Activated T-helper 1 cell treated with anti-CD3 and anti-CD28 coated beads, Interleukin-2, amount 50 U/mL, for 16 hours (primary cell): ENCODE measurements at places on chromosomes 16 and 17.
A peak's percentile ranks its signal among the peaks of the same experiment; 100 is the strongest.

DNA sequence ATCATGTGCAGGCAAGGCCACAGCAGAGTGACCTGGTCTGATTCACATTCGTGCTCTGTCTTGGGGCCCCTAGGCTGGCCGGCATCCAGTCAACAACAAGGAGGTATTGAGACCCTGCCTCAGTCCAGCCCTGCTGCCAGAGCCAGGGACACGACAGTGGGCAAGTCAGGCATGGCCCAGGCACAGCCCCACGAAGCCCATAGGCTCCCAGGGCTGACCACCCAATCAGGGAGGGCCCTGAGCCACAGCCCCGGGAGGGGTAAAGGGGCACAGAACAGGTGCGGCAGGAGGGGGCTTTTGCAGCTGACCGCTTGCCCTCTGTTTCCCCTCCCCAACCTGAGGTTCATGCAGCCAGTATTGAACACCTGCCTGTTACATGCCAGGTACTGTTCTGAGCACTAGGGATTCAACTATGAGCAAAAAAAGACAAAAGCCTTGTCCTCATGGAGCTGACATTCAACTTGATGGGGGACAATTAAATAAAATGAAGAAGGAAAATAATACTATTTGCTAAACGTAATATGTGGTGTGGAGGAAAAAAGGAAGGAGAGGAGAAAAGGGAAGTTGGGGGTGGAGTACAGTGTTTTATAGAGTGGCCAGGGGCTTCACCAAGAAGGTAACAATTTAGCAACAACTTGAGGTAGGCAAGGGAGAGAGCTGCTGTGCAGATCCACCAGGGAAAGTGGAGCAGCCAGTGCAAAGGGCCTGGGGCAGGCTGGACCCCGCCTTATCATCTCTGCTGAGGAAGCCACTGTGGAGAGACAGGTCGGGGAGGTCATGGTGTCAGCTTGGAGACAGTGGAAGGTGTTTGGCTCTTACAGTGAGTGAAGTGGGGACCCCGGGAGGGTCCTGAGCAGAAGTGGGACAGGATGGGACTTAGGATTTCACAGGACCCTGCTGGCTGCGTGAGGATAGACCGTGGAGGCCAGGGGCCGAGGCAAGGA lies 6.1 kb downstream of the DRC3 start:
- DNase-seq = no peak

DNA sequence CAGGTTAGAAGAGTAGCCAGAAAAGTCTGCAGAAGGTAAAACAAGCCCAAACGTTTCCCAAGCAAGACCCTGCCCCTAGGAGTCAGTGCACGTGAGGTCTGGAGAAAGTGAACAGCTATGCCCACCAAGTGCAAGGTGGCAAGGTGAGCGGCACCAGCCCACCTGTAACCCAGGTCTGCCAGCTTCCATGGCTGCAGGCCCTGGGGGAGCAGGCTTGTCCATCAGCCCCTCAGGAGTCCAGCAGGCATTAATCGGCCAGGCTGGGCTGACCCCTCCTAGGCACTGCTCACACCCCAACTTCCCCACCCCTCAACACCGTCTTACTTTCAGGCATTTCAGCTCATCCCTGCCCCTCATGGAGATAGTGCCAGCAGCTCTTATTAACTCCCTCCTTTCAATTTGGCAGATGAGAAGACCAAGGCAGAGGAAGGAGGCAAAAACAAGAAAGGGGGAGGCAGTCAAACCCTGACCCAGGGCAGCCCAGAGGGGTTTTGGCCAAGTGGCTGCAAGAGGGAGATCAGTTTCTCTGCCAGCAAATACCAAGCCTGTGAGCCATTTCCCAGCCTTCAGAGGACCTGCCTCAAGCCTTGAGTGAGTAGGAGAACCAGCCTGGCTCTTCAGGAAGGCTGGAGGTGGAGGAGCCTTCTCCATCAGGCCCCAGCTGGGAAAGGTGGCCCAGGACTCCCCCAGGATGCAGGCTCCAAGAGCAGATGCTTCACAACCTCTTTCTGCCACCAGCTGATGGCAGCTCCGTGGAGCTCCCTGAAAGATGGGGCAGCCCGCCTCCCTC lies 14.7 kb downstream of the BEAN1 start:
- DNase-seq = no peak

DNA sequence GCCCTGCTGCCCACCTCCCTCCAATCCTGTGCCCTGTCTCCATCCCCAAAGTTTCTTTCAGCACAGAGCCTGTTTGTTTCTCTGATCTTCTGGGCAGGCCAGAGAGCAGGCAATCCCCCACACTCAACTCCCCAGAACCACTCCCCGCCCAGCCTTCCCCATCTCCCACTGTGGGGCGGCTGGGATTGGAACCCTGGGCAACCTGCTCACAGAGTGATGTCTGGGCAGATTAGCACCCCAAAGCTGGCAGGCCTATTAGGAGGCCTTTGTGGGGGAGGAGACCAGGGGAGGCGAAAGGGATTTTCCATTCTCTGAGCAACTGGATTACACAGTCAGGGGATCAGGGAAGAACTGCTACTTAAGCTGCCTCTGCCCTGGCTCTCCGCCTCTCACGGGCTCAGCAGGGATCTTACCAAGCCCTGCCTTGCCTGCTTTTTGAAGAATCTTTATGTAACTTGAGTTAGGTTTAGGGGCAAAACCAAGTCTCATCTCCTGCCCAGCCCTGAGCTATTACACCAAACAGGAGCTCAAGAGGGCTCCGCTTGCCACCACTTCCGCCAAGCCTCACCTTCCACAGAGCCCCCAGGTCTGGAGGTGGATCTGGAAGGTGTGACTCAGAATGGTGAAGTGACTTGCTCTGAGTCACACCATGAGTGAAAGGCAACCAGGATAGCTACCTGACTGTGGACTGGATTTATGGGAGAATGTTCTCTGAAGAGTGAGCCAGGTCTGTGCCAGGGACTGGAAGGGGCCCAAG lies 16.0 kb upstream of the LHX1 start:
- peak; percentile 38 for DNase-seq

DNA sequence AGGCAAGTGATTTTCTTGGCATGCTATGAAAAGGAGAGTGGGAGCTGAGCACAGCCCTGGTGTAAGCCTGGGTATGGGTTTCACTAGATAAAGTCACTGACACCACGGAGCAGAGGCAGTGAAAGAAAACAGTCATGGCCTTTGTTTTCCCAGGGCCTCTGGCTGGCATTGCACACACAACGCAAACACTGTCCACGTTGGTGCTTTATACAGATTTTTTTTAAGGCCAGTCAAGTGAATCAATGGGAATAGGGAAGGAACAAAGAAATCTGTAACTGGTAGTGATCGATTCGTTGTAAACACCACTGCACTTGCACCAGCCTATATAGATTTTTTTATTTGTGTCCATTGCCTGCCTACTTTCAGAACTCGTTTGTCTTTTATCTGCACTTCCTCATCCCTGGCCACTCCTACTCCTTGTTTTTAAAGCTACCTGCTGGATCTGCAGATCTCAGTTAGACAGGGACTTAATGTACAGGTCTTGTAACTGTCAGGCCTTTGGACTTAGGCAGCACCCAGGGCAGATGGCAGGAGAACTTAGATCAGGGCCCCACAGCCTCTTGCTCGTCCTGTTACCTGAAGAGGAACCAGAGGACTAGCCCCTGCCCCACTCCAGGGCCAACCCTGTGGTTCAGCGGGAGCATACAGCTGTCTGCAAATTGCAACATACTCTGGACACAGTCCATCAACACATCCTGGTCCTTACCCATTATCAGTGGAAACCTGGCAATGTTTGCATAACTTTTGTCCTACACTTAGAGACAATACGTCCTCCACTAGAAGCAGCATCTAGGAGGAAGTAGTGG lies 10.6 kb upstream of the TMIGD1 start:
- no peak for DNase-seq

GRCh38 chr16:57614536-57614935 lies 13.9 kb upstream of the ADGRG1 start:
- no peak for DNase-seq

DNA sequence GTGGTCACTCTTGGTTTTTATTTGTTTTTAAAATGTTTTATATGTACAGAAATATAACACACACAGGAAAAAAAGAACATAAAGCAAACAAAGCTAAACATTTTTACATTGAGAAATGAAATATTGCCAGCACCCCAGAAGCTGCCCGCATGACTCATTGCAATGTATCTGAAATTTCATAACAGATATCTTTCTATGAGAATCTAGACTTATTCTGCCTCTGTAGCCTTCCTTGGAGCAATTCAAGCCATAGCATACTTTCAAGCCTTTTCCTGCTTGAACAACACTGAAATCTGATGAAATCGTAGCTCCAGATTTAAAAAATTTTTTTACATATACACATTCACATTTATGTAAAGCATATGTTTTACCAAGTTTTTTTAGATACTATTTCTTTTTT lies 86.9 kb downstream of the RBBP6 start:
- DNase-seq = no peak

DNA sequence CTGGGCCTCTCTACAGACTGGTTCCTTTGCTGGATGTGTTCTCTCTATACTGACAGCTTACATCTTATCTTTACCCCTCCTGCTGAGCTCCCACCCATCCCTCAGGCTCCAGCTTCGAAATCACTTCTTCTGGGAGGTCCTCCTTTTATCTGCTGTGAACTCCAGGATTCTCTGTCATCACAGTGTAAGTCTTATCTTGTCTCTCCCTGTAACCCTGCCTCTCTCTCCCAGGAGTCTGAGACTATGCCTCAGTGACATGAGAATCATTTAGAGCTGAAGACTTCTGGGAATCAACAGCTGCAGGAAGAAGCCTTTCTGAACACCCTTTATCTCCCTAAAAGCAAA lies 148.1 kb upstream of the HS3ST3A1 start:
- DNase-seq = no peak

DNA sequence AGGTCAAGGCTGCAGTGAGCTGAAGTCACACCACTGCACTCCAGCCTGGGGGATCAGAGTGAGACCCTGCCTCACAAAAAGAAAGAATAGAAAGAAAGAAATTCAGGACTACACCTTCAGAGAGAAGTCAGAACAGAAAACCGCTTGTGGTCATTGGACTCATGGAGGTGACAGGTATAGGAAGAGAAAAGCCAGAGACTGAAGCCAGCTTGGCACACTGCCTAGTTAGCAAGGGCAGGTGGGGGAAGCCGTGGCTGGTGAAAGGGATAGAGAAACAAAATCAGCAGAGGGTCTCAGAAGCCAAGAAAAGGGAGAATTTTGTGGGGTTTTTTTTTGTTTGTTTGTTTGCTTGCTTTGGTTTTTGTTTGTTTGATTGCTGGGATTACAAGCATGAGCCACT lies 32.9 kb upstream of the SKAP1 start:
- no peak for DNase-seq
